ENCODE measurements at places on chromosomes 1 and 21.

DNA sequence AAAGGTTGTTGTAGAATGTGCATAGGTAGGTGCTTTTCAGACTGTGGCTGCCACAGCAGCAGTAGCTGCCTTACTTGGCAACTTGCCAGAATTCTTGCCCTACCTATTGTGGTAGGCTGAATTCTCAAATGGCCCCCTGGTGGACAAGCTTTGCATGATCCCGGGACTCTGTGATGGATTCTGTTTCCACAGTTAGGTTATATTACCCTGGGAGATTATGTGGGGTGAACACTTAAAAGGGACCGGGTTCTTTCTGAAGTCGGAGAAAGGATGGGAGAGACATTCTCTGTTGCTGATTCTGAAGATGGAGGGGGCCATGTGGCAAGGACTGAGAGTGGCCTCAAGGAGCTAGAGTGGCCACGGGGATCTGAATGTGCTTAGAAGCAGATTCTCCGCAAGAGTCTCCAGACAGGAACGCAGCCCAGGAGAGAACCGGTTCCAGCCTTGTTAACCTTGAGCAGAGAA lies 32.1 kb upstream of the KCNE1 start:
- DNase-seq, result peak; percentile 81

GRCh38 chr1:185144233-185144632 lies 12.5 kb downstream of the TRMT1L start:
- peak; percentile 61 for DNase-seq

- DNase-seq, result peak; percentile 17
These were observed 80.5 kb upstream of the KIF26B start for GRCh38 chr1:245074232-245074747.

GRCh38 chr1:20343149-20343937 lies 52.7 kb downstream of the VWA5B1 start:
- no peak for DNase-seq

GRCh38 chr21:36171336-36171735 lies 14.7 kb downstream of the DOP1B start:
- no peak for DNase-seq

DNA sequence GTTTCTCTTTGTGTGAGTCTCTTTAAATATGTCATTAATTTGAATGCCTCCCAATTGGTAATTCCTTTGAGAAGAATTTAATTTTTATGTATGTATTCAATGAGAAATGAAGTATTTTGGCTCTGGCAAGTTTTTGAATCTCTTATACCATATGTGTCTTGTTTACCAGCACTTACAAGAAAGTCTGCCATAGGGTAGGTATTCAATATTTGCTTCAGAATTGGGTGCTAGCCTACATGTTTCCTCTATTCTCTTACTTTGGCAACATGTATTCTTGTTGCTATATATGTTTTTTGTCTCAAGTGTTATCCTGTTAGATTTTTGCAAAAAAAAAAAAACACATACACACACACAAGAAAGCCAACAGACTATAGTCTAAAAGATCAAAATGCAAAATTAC lies 350.5 kb upstream of the PRMT6 start:
- no peak for DNase-seq

DNA sequence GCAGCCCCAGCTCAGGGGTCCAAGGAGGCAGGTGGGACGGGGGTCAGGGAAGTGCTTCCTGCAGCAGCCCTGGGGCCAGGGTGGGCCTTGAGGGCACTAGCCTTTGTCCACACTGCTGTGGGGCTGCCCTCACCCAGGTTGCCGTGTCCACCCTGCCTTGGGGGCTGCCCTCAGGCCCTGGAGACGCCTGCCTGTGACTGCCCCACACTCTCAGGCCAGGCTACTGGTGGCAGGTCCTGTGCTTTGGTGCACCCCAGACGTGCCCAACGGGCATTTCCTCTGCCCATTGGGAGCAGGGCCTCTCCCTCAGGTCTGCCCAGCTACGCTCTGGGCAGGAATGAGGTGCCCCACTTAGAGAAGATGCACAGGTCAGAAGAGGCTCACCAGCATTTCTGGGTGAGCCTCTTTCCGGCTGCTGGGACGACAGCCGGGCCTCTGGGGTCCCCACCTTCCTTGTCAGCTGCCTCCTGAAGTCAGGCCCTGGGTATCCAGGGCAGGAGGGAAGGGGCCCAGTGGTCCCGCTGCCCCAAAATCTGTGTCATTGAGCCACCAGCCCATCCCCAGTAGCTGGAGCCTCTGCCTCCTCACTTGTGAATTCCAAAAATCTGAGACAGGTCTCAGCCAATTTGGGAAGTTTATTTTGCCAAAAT lies 2.7 kb upstream of the MMEL1 start:
- DNase-seq, result no peak

DNA sequence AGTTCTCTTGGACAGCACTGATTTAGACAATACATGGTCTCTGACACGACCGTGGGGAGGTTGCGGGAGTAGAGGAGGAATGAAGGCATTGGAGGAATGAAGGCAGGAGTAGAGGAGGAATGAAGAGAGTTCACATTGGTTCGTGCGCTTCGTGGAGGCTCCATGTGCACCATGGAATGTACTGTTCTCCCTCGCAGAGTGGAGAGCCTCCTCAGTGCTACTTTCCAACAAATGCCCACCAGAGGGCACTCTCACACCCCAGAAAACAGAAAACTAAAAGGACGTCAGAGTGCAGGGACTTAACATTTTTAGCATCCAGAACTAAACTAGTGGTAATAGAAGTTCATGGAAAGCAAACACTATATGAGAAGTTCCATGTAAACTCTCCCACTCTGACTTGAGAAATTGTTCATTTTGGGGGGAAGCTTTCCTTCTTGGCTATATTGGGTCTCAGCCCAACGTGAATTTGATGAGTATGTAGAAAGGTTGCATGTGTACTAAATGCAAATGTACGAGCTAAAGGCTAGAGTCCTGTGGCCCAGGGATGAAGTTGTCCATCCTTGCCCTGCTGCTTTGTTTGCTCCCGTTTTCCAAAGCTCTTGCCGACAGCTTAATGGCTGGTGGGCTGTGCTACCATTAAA lies 211.6 kb downstream of the LMX1A start:
- peak; percentile 72 for DNase-seq

DNA sequence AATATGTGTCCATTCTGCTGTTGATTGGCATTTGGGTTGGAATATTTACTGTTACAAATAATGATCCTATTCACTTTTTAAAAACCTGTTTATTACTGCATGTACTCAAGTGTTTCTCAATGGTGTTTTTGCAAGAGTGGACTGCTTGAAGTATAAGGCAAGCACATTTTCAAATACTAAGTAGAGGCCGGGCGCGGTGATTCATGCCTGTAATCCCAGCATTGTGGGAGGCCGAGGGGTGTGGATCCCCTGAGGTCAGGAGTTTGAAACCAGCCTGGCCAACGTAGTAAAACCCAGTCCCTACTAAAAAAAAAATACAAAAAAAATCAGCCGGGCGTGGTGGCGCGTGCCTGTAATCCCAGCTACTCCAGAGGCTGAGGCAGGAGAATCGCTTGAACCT lies 276.9 kb upstream of the ADGRL4 start:
- no peak for DNase-seq

DNA sequence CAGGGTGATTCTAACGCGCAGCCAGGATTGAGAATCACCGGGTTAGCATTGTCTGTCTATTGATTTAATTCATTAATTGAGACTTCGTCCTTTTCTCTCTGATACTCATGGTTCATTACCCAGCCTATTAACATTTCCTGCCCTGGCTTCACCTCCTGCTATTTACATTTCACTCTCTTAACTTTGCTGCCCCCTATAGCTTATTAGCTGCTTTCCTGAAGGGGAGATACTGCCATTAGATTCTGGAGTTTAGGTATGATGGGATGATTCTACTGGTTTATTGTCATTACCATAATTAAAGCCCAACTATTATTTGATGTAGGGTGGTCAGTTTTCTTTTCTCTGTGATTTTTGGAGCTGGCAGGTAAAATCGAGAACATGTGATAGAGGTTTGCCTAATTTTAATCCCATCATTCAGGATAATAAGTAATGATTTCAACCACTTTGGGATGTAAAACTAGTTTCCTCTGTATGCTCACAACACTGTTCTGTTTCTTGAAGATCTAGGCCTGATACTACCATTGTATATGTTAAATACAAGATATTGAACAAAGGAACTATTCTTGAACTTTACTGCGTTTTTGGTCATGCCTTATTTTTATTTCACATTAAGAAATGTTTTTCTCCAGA lies 6.4 kb downstream of the PPP2R5A start:
- peak; percentile 37 for DNase-seq

DNA sequence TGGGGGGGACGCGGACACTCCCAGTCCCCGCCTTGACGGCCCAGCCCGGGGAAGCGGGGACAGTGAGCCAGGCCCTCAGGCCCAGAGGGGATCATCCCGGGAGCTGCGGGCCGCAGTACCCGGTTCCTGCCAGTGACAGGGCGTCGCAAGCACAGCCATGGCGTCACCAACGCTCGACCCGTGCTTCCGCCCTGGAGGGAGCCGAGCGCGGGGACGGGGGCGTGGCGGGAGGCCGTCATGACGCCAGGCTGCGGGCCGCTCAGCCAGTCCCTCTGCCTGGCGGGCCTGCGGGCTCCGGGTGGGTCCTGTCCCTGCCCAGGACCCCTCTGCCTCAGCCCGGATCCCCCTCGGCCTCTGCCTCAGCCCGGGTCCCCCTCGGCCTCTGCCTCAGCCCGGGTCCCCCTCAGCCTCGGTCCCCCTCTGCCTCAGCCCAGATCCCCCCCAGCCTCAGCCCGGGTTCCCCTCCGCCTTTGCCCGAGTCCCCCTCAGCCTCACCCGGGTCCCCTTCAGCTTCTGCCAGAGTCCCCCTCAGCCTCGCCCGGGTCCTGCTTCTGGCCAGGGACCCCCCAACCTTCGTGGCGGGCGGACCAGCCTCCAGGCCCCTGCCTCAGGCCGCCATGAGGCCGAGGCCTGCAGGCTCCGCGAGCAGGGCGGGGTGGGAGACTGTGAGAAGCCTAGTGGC lies 2.3 kb upstream of the SLC2A5 start:
- DNase-seq, result no peak

DNA sequence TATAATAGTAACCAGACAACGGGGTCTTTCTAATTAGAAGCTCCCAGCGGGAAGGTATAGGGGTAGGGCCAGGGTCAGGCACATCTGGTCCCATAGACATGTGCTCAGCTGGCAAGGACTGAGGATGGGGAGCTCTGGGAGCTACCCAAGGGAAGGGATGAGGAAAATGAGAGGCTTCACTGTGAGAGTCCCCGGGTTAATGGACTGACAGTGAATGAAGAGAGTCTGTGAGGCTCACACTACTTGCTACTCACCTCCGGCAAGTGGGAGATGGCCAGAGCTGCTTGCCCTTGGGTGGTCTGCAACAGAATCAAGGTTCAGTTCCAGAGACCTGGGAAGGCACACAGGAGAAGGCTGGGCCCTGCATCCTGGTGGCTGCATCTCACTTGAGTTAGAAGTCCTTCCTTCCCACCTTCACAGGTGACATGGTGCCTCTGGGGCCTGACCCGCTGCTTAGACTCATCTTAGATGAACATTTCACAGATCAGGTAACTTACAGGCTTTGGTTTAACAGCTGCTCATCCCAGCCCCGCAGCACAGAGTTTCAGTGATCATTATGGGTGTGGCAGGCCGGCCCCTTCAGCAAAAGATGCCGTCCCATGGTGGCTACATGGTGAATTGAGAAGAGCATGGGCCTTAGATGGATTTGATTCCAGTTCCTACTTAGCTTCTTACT lies 31.7 kb downstream of the EIF2D start:
- no peak for DNase-seq

GRCh38 chr1:111275079-111275478 lies 15.6 kb upstream of the CHIA start:
- peak; percentile 94 for DNase-seq
